NCI-H187 (cell line): ENCODE measurements at places on chromosomes 2 and 18.
A peak's percentile ranks its signal among the peaks of the same experiment; 100 is the strongest.

DNA sequence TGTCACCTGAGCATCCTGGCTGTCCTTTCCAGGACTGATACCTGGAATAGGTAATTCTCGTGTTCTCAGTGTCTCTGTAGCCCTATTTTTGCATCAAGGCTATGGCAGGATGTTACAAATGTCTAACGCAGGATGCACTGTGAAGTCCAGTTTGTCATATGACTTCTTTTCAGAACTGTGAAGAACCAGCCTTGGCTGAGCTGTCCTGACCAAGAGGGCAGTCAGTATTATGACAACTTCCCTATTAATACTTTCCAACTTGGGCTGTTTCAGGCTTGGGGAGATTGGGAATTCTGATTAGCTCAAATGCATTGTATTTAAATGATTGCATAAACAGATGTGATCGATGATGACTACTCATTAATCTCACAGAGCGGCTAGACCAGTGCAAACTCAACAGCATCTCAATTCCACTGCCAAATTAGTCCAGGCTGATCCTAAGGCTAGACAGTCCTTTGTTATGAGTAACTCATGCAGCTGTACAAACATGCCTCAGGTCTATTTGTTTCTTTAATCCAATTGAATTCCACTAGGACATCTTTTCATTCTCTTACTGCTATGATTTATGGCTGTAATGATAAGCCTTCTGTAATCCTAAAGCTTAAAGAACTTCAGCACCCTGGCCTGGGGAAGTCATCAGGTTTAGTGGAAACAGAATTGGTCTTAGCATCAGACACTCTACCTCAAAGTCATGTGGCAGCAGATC, 331.6 kb downstream of the KCNS3 start:
- no peak for DNase-seq

GRCh38 chr2:9420495-9420894, 2.8 kb downstream of the ITGB1BP1 start:
- DNase-seq: no peak

DNA sequence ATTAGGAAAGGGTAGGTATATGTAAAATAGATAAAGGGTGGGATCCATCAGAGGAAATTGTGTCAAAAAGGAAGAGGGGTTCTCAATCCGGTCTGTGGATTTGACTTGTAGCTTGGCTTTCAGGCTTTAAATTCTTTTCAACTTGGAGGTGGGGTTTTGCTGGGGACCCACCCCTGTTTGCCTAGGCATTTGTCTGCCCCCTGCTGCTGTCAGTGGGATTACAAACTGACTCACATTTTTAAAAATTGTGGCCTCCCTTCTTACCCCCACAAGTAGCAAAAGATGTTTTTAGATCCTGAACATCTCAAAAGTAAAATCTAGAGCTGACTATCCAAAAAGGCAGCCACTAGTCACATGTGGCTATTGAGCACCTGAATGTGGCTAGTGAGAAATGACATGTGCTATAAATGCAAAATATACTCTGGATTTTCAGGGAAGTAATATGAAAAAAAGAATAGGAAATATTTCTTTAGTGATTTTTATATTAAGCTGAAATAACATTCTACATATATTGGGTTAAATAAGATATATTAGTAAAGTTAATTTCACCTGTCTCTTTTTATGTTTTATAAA, 178.9 kb downstream of the GFPT1 start:
- no peak for DNase-seq

GRCh38 chr18:12976305-12976704, 14.9 kb upstream of the CEP192 start:
- no peak for DNase-seq

DNA sequence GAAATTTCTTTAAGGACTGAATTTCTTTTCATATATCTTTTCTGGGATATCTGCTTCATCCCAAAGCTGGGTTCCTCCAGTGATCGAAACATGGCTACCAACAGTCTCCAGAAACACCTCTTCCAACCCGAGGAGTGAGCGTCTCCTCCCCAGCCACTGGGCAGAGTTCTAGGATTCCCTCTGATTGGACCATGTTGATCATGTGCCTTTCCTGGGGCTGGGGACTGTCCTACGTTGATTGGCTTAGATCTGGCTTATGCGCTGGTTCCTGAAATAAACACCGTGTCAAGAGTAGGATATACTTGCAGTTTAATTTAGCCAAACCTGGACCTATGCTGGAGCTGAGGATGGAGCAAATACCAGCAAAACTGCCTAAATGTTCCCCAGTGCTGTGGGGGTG, 55.5 kb upstream of the SLC16A14 start:
- no peak for DNase-seq

DNA sequence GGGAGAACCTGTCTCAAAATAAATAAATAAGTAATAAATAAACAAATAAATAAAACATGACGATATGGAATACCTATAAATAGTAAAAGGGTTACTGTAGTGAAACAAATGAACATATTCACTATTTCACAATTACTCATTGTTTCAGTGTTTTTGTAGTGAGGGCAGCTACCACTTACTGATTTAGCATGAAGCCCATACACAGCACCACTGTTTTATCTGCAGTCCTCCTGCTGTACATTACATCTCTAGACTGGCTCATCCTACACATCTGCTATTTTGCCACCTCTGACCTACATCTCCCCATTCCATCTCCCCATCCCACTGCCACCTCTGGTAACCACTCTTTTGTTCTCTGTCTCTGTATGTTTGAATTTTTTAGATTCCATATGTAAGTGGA, 332.7 kb upstream of the SMIM21 start:
- no peak for DNase-seq

- DNase-seq: no peak
Measured at GRCh38 chr18:12451428-12451827, 43.7 kb downstream of the PRELID3A start.

GRCh38 chr2:121778741-121779487, 23.5 kb downstream of the TSN start:
- no peak for DNase-seq

- no peak for DNase-seq
Measured at GRCh38 chr18:25724997-25725396, 365.4 kb downstream of the SS18 start.

GRCh38 chr2:75807992-75808391, 97.3 kb upstream of the GCFC2 start:
- DNase-seq: no peak

DNA sequence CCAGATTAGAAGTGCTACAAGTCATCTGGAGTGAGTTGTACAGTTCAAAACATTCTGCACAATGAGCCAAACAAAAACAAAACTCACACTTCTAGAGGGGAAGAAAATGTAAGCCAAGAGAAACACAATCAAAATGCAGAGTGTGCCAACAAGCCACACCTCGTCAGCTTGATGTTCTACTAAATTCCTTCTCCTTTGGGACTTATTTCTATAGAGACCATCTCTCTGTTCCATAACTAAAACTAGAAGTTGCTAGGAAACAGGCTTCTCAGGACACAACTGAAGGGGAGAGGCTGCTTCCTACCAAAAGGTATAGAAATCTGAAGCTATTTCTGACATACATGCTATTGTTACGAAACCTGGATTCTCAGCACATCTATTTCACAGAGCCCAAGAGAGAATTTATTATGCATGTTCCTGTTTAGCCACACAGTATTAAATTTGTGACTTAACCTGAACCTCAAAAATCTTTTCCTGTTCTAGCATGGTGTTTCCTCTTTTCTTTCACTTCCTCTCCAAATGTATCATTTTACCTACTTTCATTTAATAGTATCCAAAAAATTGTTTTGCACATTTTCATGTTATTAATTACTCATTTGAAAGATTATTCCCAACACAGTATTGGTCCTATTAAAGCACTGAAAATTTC, 211.4 kb upstream of the CCDC150 start:
- DNase-seq: no peak

GRCh38 chr2:149422337-149422990, 92.1 kb downstream of the LYPD6 start:
- DNase-seq: no peak

DNA sequence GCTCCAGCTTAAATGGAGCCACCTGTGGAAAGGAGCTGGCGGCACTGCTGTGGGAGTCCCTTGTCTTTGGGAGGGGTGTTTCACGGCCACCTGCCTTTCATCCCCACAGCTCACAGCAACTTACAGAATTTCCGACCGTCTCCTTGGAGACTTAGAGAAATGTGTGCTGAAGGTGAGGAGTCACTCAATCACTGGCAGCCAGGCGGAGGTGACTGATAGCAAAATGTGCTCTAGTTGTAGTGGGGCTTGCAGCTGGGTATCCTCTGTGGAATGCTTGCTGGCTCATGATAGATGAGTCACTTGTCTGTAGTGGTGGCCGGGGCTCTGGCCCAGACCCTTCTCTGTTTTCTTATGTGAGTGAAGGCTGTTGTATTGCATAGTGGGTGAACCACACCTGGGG, 110.7 kb downstream of the SH3RF3 start:
- DNase-seq: peak; percentile 28

GRCh38 chr2:192206399-192206798, 11.7 kb upstream of the TMEFF2 start:
- DNase-seq: no peak

- DNase-seq: no peak
Measured at GRCh38 chr2:17413036-17413435, 105.2 kb downstream of the RAD51AP2 start.

DNA sequence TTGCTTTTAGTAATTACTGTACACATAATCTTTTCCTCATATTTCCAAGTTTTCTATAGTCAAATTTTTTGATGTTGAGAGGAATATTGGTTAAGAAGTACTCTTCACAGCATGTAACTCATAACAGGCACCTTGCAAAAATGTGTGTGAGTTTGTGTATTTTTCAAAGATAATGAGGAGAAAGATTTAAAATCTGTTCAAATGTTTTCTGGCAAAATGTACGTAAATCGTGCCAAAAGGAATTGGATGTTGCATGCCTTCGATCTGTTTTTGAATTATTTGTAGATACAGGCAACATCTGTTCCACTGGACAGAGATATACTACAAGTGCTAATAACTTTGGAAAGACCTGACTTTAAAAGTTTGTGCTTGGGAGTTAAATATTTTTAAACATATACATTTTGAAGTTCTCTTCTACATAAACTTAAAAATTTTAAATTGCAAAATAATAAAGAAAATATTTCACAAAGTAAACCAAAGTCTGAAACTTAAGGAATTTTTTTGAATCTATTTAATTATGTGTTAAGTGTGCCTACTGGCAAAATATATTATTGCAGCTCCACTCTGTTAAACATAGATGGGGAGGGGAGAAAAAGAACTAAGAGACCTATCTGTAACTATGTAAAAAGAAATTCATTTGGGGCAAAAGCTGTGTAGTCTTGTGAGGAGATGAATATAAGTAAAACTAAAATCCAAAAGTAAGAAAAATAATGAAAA, 133.5 kb upstream of the UBE2E3 start:
- DNase-seq: no peak

- DNase-seq: no peak
Measured at GRCh38 chr2:71925268-71926088, 222.2 kb downstream of the CYP26B1 start.

DNA sequence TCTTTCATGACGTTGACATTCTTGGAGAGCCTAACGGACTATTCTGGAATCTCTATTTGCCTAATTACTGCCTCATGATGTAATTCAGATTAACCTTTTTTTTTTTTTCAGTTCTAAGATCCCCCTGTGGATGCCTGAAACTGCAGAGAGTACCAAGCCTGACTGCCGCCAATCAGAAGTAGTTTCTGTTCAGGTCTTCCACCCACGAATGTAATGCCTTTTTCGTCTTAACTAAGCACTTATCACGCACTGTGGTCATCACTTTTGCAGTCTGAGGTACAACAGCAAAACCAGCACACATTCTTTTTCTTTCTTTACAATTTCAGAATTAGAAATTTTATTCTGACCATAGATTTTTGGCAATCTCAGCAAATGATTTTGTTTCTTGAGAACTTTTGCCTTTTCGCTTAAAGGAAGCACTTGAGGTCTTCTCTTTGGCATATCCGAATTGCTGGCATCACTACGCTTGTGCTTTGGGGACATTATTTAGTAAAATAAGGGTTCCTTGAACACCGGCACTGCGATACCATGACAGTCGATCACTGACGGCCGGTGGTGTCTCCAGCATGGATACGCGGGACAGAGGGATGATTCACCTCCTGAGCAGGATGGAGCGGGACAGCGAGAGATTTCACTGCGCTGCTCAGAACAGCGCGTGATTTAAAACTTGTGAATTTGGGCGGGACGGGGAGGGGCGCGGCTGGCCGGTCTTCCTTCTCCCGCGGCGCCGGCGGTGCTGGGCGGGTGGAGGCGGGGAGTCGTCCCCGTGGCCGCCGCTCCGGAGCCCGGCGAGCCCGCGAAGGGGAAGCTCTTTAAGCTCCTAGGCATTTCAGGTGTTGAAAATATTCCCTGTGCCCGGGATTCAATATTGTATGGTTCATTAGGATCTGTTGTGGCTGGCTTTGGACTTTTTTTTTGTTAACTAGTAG, 32.0 kb upstream of the GPR55 start:
- DNase-seq: no peak

GRCh38 chr2:132814651-132815050, 144.6 kb upstream of the LYPD1 start:
- no peak for DNase-seq

DNA sequence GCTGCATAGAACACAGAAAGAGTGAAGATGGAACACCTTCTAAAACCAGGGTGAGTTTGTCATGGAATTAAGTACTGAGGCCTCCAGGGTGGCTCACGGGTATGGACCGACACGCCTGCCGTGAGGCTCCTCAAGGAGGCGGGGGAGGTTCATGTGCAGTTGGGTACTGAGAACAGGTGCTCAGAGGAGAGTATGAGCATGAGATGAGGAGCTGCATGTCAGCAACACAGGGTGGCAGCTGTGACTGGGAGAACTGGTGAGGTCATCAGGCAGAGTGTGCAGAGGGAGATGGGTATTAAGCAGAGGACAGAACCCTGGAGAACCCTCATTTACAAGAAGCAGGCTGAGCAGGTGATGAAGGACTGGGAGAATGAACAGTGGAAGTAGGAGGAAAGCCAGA, 63.2 kb upstream of the KLHL29 start:
- DNase-seq: no peak

DNA sequence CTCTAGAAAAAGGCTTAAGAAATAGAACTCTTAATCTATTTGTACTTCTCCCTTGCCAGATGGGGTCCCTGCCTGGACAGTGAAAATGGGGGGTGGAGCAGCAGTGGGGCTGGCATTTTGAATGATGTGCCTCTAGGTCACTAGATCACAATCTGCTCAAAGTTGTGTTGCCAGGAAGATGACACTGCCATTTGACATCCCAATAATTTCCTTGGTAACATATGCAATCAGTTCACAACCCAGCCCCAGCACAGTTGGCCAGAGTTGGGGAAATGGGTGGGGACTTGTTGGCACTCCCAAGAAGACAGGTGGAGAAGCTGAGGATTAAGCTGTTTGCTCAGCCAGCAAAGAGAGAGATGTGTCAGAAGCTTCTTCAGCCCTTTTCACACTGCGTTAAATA, 558.3 kb upstream of the KLHL29 start:
- no peak for DNase-seq
